ENCODE measurements at places on chromosomes 7 and 10.

- DNase-seq: no peak
These were observed 25.1 kb downstream of the SEPTIN7 start for GRCh38 chr7:35825974-35826373.

DNA sequence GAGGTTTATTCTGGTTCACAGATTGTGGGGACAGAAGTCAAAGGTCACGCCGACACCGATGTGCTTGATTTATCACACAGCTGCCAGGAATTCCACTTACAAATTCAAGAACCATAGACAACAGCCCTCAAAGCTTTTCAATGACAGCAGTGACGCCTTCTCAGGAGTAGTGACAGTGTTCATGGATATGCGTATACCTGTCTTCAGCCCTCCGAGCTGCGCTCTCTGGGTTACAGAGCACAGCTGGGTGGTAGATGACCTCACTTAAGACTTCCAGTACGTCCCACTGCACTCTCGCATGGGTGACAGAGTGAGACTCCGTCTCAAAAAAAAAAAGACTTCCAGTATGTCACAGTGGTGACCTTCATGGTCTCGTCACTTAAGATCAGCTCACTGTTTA lies 108.5 kb downstream of the TCERG1L start:
- DNase-seq: no peak

- DNase-seq: no peak
These were observed 55.9 kb downstream of the FAM241B start for GRCh38 chr10:69685802-69686585.

DNA sequence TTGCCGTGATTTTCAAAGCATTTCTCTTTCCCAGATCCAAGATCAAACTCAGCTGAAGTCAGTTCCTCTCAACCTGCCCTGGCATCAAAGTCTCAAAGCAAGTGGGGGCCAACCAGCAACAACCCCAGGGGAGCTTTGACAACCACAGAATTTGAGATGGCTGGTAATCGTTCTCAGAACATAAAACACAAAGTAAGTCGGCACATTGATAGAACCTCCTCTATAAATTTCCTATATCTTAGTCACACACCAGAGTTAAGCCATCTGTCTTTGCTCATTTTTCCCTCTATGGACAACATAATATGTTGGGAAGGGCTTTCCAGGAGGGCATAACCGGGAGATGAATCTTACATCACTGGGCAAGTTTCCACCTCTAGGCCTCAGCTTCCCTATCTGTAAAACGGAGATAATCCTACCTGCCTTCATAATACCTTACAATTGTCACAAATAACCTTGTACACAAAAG lies 1.2 kb upstream of the DNAJC9 start:
- no peak for DNase-seq

GRCh38 chr7:4169455-4169854 lies 512.6 kb upstream of the FOXK1 start:
- DNase-seq: no peak

DNA sequence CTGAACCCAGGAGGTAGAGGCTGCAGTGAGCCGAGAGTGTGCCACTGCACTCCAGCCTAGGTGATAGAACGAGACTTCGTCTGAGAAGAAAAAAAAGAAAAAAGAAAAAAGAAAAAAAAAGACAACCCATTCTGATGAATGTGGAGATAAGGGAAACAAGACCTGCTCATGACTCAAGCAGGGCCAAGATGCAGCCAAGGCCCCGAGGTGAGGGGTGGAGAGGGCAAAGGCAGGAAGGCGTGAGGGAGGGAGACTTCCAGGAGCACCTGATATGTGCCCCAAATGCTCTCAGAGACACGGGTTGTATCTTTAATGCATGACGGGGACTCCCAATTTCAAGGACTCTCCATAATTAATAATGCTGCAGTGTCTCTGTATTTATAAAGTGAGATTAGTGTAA lies 134.6 kb downstream of the PIP4K2A start:
- no peak for DNase-seq

DNA sequence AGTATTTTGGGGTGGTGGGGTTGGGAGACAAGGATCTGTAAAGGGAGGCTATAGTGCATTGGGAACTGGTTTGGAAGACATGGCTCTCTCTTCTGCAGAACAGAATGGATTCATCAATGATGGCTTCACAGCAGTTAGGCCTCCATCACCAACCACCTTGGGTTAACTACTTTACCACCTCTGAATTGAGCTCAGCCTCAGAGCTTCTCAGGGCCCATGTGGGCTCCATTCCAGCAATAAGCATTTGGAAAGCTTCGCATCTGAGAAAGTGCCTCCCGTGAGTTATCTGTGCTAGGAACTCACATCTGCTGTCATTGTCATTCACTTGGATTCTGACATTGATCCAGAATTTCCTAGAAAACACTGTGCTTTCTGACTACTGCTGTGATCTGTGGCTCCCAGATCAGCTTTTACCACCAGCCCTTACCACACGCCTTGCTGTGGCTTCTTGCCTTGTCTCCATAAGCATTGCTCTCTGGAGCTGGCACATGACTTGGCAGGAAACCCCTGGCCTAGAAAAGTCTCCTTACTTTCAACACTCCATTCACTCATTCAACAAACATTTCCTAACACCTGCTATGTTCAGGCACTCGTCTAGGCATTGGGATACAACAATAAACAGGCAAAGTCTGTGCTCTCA lies 70.7 kb upstream of the ADO start:
- DNase-seq: no peak

DNA sequence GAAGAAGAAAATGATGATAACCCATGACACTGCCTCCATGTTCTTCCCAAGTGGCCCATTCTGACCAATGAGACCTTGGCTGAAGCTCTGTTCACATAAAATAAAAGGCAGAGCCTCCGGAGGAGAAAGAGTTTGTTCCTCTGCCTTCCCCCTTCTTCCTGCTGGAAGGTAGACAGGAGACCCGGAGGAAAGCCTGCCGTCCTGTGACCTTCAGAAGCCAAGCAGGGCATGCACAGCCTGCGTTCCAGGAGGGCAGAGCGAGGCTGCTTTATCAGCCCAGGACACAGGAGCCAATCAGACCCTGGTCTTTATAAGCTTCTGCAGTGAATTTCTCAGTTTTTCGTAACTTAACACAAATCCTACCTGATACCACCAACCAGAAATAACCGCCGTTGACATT lies 8.6 kb upstream of the GRID1 start:
- no peak for DNase-seq

DNA sequence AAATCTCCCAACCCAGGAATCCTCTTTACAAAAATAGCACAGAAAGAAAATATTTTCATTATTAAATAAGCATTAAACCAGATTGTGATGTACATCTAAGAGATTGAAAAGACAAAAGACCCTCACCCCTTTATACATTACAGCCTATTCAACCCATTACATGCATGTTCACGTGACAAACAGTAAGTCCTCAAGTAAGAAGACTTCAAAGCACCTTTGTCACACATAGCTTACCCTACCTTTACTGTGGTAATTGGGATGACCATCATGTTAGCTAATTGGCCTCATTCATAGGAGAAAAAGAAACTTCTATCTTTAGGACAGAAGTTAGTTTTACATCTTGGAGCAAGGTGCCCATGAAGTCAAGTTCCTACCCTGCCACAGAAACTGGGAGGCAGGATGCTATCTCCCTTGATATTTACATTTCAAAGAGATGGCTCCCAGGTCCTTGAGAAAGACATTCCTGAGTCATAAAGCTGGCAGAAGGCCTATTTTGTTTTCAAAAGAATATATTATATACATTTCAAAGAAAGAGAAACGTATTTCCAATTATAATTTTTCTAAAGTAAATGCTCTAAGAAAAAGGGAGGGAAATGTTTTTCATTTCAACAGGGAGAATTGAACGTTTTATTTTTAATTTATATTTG lies 48.1 kb downstream of the GNAI1 start:
- no peak for DNase-seq

DNA sequence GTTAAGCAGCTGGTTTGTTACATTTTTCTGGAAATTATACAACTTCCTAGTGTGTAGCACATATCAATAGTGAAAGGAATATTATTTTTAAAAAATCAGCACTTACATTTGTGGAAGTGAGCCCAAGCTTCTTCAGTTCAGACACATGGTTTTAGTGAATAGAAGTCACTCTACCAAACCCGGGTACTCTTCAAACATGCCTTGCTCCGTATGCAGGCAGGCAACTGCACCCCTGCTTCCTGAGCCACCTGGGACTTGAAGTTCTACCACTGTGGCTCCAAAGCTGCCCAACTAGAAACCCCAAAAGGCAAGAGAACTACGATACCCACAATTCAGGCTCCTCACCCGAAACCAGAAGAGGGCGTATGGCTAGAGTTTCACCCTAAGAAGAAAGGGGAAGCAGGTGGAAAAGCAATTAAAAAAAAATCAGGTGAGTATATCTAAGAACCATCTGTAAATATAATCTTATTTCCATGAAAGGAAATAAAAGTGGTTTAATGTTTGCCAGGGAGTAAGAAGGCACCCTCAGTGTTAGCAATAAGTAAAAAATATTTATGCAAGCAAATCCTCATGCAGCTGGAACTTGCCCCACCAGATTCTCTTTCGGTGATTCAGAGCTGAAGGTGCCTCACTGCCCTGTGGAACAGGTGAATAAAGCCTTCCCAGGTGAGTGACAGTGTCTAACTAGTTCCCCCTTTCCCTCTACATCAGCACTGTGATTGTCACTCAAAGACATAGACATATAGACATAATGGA lies at the start of gene MACC1:
Gene MACC1 (minus strand): TSS at position 192 of the 756 bp plus-strand sequence. CDS start 55,522 bp downstream, outside the sequence.
- peak; percentile 53 for DNase-seq

- DNase-seq: no peak
These were observed 13.2 kb upstream of the NMT2 start for GRCh38 chr10:15181576-15182156.

- DNase-seq: no peak
These were observed 286.6 kb downstream of the BMPER start for GRCh38 chr7:34191771-34192479.

GRCh38 chr10:103197174-103197573 lies 4.1 kb upstream of the NT5C2 start:
- no peak for DNase-seq

- no peak for DNase-seq
These were observed 178.7 kb upstream of the PRPS1L1 start for GRCh38 chr7:18206331-18206730.

DNA sequence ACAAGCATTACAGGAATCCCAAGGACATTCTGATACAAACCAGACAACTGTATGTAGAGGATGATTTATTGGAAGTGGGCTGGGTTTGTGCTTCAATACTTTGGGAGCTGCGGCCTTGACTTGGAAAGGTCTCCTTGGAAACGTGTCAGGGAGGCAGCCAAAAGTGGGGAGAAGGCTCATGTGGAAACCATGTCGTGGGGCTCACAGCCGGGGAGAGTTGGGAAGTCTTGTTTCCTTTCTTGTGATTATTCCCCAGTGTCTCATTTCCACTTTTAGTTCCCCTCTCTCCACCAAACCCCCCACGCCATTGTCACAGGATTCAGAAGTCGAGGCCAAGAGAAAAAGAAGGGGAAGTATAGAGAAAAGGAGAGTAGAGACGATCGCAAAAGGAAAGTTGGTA lies 53.9 kb upstream of the SFMBT2 start:
- DNase-seq: no peak

- DNase-seq: no peak
These were observed 40.0 kb downstream of the MINPP1 start for GRCh38 chr10:87544721-87545120.

- DNase-seq: no peak
These were observed 7.0 kb downstream of the GPR26 start for GRCh38 chr10:123673198-123673597.

GRCh38 chr10:79562135-79562756 lies 2.0 kb upstream of the SFTPA2 start:
- DNase-seq: peak; percentile 48

GRCh38 chr10:24873281-24873683 lies 79.1 kb downstream of the PRTFDC1 start:
- no peak for DNase-seq

DNA sequence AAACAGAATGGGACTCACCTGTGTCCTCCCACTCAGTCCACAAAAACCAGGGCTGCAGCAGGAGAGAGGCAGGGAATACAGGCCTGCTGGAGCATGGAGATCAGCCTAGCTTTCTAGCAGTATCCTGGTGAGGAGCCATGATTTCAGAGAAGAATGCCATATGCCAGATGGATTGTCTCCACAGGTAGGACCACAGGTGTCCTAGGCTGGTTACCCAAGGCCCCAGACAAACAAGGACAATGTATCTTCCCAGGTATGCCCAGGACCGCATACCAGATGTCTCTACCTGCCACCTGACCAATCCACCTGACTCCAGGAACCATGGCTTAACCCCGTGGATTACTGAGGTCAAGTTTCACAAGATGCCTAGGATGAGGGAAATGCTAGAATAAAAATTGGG lies 295.4 kb upstream of the NPSR1 start:
- DNase-seq: no peak

- DNase-seq: no peak
These were observed 353.2 kb downstream of the ADRA2A start for GRCh38 chr10:111430070-111430469.

DNA sequence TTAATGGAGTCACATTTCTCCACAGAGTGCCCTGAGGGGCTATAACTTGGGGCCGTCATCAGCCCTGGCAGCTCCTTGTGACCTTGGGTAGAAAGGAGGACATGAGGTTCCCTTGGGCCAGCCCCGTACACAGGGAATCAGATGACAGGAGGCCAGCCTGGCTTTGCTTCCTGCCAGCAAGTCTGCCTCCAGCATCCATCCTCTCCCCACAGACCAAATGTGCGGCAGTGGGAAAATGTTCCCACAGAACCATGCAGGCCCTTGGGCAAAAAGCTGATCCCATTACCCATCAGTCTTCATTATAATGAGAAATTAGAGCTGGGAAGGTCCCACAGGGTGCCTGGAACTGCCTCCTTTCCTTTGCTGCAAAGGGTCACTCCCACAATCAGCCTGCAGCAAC lies 908.3 kb downstream of the GRID1 start:
- DNase-seq: no peak

- DNase-seq: no peak
These were observed 161.3 kb upstream of the PCDH15 start for GRCh38 chr10:54962134-54962900.

GRCh38 chr10:13758312-13758711 lies 171.5 kb downstream of the PRPF18 start:
- no peak for DNase-seq

GRCh38 chr10:123102673-123103072 lies 33.1 kb upstream of the HMX3 start:
- no peak for DNase-seq

- DNase-seq: no peak
These were observed 389.2 kb upstream of the KLF6 start for GRCh38 chr10:4174197-4174596.

- no peak for DNase-seq
These were observed 223.9 kb upstream of the POM121L12 start for GRCh38 chr7:52811537-52811936.

Data from memory B cell (primary cell).